ENCODE measurements at places on chromosomes 12 and 14. TPM values are rescaled to one million over a fixed set of nuclear protein-coding genes. Genes with fewer than 3 reads are reported as not detected.

Gene RFLNA
- total RNA-seq = 15.0 TPM

Gene AQP6
- total RNA-seq = 18.5 TPM

Gene TMEM52B
- total RNA-seq = 127 TPM

Gene POLR3B
- 12.2 TPM for total RNA-seq

Gene ANKS1B
- total RNA-seq = 8.7 TPM

Gene TGM1
- total RNA-seq = 0.29 TPM
